ENCODE measurements at places on chromosomes 4 and X. TPM values are rescaled to one million over a fixed set of nuclear protein-coding genes. Genes with fewer than 3 reads are reported as not detected.

SAGE1 gene
- polyA plus RNA-seq, result not detected

GRCh38 chr4:130043732-130044160, 947.8 kb downstream of the C4orf33 start:
- DNase-seq, result peak; percentile 73

- DNase-seq, result no peak
Measured at GRCh38 chrX:71111141-71111843, at the start of gene IL2RG. TSS of gene IL2RG (minus strand) at chrX:71111577. CDS start at chrX:71111539, 38 bp downstream.

GYPE gene
- polyA plus RNA-seq, result 2.4 TPM

- DNase-seq, result no peak
Measured at GRCh38 chrX:72545990-72546389, 26.7 kb downstream of the HDAC8 start.

TECRL gene
- 45.4 TPM for polyA plus RNA-seq

DNA sequence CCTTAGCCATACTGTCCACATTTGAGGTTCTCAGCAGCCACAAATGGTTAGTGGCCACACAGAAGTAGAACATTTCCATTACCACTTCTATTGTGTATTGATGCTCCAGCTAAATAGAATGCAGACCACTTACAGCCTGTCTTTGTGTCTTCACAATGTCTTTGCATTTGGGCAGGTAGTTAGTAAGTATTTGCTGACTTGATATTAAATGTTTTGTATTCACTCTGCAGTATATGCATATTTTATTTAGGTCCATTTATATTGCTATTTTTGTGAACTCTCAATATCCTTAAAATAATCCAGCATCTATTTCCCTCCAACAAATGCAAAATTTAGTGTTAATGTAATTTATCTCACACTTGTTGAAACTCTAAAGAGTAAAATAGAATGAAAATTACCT, 26.6 kb downstream of the ANAPC4 start:
- DNase-seq, result no peak

GRCh38 chr4:38691251-38692008, 27.4 kb downstream of the KLF3 start:
- DNase-seq, result no peak

DNA sequence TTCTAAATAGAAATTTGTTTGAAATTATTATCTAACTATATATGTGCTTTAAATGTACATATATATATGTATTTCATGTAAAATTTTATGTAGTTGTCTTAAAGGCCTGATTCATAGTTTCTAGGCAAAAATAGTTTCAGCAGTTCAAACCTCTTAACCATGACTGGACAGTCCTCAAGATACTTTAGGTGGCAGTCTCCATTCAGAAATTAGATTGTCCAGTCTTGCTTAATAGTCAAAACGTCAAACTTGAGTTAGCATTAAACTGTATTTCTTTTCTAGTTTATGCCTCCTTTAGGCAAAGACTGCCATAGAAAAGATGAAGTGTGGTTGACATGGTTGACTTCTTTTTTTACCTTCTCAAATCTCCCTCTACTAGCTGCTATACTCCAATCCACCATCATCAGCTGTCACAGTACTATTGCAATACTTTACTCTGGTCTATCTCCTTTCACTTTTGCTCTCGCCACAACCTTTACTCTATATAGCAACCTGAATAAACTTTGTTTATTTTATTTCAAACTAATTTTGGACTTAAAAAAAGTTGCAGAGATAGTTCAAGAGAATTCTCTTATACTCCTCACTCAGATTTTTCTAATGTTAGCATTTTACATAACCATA, 395.6 kb upstream of the DIPK2B start:
- DNase-seq, result no peak

DNA sequence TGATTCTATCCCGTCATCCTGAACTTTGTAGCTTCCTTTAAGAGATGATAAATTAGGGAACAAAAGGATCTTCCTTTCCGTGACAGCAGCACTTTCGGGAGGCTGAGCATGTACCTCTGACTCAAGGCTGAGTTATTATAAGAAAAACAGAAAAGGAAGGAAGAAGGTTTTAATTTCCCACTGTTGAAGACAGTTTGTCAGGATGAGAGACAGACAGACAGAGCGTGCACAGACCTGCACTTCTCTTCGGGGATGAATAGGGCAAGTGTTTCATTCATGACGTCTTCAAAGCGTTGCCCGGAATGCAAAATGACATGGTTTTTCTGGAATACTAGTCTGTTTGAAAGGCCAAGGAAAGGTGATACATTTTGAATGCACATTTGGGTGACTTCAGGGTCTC, 405.3 kb upstream of the FAT1 start:
- DNase-seq, result no peak

FGF2 gene
- 10.4 TPM for polyA plus RNA-seq

DNA sequence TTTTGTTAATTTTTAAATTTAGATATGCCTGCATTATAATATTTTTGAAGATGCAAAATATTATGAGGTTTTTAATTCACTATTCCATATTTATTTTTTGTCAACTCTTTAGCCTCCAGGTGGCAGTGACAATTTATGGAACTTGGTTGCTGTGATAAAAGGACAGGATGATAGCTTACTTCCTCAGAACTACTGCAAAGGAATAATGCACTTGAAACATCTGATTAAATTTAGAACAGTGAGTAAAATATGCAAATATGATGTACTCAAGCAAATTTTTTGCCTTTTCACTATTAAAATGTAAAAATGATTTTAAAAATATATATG, 45.1 kb downstream of the SPATA4 start:
- peak; percentile 9 for DNase-seq

HS3ST1 gene
- 0.26 TPM for polyA plus RNA-seq

DNA sequence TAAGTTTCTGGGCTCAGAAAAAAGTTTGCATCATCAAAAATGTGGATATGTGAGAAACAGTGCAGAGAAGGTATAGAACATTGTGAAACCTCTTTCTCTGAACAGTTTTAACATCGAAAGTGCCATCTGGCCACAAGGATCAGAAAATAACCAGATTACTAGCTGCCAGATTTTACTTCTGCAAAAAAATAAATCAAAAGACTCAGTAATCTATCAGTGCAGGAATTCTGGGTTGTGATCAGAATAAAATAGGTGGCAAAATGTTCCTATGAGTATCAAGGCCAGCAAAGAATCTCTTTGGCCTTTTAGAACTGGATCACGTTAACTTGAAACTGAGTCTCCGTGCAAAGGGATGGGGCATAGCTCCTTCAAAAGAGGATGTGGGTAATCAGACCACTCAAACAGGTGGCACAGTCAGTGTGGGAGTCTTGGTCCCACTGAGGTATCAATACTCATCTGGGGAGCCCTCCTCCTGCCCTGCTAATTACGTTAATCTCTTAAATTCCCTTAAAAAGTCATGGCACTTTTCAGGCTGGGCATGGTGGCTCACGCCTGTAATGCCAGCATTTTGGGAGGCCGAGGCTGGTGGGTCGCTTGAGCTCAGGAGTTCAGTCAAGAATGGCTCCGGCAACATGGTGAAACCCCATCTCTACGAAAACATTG, 26.7 kb upstream of the RBM47 start:
- no peak for DNase-seq

DNA sequence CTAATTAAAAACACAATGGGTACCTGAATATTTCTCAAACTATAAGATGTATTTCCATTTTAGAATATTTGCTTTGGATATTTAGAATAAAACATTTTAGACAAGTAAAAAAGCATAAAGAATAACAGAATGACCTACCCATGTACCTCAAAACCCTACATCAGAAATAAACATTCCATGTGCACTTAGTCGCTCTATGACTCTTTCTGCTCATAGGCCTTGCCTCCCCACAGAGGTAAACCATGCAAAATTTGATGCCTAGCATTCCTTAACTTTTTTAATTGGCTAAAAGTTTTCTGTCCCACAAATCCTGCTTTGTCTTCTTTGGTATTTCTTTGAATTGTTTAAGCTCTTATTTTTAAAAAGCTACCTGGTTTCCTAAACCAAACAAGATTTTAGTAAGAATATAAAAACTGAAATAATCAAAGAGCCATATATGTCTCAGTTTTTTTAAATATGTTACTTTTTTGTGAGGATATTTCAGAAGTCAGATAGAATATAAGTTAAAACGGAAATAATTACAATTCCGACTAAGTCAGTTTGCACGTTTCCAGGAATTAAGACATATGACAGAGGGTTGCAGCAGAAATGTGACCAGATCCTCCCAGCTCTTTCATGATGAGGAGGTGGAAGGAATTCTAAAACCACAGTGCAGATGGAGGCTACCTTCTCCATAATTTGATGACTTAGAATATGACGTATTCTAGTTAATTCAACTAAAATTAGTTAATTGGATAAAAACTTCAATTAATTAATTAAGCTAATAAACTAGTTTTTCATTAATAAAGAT, 102.5 kb downstream of the FIP1L1 start:
- no peak for DNase-seq

DNA sequence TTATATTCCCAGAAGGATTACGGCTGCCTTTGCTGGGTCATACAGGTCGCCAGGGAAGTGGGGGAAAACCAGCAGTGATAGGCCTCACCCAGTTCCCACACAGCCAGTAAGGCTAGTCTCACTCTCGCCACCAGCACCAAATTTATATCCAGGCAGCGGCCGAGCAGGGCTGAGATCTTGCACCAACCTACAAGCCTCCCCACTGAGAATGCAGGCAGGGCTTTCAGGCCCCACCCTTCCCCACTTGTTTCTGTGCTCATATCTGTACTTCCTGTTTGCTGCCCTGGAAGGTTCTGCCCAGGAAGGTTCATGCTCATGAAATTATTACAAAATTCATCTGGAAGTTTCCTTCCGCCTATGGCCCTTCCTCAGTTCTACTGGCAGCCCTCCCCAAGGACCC, 179.7 kb downstream of the STIM2 start:
- DNase-seq, result no peak

DNA sequence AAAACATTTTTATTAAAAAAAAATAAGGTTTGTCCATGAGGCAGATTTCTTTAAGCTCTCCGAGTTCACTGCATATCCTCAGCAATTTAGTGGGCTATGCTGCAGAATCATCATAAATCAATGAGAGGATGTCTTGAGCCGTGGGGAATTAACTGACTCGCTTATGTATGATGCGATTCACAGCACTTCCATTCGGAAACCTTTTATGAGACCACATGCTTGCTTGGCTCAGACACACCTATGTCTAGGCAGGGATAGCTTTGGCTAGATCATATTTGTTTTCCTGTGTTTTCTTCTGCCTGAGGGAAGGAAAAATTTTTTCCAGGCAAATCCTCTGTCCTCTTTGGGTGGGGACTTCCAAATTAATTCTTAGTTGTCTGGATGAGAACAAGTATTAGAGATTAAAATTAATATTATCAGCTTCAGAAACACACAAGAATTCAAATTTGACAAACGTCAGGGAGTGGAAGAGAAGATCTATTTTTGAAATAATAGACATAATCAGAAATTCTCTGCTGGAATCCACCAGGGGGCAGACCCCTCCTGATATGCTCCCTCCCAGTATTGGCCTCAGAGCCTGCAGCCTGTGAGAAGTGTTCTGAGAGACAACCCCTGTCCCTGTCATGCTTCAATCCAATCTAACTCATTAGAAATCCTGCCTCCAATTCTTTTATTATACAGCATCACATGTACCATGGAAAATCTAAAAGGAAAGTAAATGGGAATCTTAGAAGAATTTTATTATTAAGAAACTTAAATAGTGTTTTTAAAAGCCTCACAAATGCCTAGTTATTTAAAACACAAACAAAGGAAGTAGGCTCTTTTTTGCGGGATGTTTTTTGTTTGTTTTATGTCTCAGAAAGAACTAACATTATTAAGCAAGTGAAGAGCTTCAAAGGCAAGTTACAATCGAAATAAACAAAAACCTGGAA, 345.1 kb upstream of the TACR3 start:
- peak; percentile 67 for DNase-seq

- DNase-seq, result peak; percentile 48
Measured at GRCh38 chr4:186839122-186840037, 115.7 kb upstream of the FAT1 start.

DNA sequence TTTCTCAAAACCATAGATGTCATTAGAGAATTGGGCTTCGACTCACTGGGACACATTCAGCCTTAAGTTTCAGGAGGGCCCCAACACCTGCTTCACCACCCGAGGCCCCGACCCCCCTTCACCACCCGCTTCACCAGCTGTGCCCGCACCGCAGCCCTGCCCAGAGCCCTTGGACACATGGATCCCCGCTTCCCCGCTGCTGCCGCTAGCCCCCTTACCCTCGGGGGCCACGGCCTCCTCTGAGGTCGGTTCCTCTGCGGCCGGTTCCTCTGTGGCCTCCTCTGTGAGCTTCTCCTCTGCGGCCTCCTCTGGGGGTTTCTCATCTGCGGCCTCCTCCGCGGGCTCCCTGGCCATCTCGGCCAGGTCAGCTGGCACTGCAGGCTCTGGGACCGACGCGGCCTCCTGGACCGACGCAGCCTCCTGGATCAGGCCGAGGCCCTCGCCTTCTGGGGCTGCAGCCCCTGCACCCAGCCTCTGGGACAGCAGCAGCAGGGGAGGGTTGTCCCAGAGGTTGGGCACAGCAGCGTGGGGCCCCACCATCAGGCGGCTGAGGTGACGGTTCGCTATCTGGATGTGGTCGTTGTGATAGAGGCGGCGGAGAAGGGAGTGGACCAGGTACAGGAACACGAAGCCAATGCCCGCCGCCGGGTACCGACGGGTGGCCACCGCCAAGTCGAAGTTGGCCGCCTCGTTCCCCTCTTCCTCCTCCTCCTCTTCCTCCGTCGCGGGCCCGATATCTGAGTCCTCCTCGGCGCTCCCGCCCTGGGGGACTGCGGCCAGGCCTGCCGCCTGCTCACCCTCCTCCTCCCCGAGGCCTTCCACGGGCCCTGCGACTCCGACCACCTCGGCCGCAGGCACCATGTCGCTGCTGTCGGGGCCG, 748 bp downstream of the CT47B1 start:
- DNase-seq, result no peak

- no peak for DNase-seq
Measured at GRCh38 chr4:182826391-182826790, 90.8 kb downstream of the DCTD start.

GRCh38 chrX:30309139-30309571, at the start of gene NR0B1:
TSS of gene NR0B1 (minus strand) at chrX:30309390. CDS start at chrX:30309363, 27 bp downstream.
- DNase-seq, result no peak

DNA sequence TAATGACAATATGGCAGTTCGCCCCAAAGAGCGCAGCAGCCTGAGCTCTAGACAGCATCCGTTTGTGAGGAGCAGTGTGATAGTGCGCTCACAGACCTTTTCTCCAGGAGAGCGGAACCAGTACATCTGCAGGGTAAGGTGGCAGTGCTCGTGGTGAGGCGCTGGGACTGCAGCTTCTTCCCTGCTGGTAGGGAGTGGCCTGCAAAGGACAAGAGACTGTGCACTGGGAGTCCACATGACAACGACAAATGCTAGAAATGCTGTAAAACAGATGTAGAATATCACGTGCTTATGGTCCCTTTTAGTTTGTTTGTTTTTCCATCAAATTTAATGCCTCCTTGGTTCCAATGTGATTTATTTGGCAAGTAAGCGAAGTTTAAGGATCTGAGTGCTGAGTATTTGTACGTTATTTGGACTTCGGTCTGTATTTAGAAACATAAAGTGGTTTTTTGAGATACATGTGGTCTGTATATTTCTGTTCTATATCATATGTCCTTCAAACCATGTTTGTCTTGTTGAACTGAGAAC, 35.8 kb downstream of the CLDN22 start:
- no peak for DNase-seq

- no peak for DNase-seq
Measured at GRCh38 chr4:145784036-145784435, 104.1 kb downstream of the C4orf51 start.

- DNase-seq, result no peak
Measured at GRCh38 chr4:40040908-40041307, 15.7 kb upstream of the N4BP2 start.

CENPI gene
- 4.4 TPM for polyA plus RNA-seq

All from muscle of back (tissue), 13 donors.